Stimulated activated CD8-positive, alpha-beta memory T cell treated with anti-CD3 and anti-CD28 coated beads, Interleukin-2, amount 100 ng/mL, for 1 hour (primary cell): ENCODE measurements at places on chromosomes 5 and 9.

GRCh38 chr9:15268317-15268716 lies 38.7 kb downstream of the TTC39B start:
- no peak for DNase-seq

DNA sequence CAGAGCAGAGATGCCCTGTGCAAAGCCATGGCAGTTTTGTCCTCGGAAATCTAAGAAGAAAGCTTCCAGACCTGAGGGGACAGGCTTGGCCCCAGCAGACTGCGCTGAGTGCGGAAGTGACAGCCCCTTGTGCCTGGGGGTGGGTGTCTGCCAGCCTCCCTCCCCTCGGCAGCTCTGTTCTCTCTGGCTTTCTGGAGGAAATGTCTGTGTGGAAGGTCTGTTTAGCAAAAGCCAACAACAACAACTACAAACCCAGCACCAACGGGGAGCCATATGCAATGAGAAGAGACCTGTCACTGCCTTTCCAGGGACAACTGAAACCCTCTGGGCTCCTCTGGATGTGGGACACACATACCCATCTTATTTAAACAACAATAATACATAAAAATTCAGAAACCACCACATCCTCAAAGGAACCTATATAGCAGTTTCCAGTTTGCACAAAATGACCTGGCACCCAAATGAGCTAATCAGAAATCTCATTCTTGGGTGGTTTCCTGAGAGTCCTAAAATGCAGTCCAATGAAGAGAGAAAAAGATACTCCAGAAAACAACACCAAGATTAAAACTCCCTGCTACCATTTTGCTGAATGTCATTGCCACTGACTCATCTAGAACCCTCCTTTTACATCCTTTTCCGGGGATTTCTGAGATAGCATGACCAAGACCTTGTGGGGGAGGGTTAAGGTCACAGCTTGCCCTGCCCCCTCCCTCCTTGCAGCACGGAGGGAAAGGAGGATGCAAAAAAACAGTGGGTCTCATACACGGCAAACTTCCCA lies 97.7 kb downstream of the AK8 start:
- DNase-seq, result no peak

DNA sequence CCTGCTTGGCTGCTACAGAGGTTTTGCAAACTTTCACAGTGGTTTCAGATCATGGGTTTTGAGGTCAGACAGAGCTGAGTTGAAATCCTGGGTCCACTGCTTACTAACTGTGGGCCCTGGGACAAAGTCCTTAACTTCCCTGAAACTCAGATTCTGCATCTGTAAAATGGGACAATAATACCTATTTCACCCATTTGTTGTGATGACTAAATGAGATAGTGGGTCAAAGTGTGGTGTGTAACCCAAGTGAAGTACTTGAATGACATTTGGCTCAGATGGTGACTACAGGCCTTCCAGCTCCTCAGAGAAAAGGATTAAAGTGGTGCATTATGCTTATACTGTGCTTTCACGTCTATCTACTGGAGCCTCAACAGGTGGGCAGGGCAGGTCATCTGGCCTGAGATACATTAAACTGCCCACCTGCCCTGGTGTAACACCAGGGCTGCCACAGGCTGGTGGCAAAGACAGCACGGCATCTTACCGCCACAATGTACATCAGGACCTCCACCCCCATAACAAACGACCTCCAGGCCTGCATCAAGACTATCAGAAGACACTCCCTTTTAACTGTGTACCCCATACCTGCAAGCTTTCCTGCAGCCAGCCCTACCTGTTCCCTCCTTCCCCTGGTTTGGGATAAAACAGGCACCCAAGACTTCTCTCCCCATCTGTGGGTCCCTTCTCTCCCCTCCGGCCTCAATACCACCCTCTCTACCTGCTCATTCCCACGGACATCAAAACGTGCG lies 846 bp upstream of the TRAF1 start:
- no peak for DNase-seq

- no peak for DNase-seq
Observed at GRCh38 chr5:16815432-16815831, 120.7 kb downstream of the MYO10 start.

- DNase-seq, result no peak
Observed at GRCh38 chr5:178377583-178378270, 145.1 kb upstream of the PHYKPL start.

DNA sequence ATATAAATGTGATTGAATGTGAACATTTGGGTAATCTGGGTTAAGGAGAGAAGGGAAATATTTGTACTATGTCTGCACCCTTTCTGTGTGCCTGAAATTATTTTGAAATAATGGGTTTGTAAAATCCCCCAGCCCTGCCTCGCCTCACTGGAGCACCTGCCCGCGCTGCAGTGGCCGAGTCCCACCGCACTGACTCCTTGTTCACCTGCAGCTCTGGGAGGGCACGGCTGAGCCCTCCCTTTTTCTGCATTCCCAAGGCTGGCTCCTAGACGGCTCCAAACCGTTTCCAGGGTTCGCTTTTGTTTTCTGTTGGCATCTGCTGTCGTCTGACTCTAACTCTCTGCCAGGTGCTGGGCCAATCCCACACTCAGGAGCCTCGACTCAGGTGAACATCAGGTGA lies 17.6 kb upstream of the PPP1R26 start:
- no peak for DNase-seq

DNA sequence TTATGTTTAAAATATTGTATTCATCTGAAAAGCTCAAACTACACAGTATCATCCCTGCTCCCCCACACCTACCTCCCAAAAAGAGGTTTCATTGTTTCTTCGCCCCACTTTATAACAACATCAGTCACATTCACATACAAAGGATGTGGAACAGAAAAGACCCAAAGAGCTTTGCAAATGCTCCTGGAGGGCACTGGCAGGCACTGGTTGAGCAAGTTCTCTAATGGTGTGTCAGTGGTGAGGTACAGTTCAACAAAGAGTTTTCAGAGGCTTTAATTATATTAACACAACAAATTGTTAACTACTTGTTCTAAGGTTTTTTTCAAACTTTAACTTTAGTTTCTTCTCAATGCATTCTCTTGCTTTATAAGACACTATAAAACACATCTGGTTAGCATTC lies 54.1 kb upstream of the ECM2 start:
- no peak for DNase-seq

- no peak for DNase-seq
Observed at GRCh38 chr9:101536938-101537337, 3.3 kb downstream of the RNF20 start.

- no peak for DNase-seq
Observed at GRCh38 chr5:129022599-129022998, 57.3 kb downstream of the SLC27A6 start.

DNA sequence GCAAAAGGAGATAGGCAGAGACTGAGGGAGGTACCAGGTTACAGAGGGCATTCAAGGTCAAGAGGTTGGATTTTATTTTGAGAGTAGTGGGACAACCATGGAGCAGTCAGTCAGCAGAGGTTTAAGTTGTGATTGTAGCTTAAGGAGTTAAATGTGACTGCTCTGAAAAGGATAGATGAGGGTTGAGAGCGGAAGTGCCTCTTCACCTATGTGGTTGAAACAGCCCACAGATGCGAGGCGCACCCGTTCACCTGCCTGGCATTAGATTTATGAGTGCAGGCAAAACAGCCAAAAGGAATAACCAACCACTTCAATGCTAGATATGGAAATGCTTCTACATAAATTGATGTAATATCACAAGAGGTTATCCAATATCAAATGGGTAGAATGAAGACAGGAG lies 8.4 kb downstream of the ZNF474 start:
- DNase-seq, result no peak

DNA sequence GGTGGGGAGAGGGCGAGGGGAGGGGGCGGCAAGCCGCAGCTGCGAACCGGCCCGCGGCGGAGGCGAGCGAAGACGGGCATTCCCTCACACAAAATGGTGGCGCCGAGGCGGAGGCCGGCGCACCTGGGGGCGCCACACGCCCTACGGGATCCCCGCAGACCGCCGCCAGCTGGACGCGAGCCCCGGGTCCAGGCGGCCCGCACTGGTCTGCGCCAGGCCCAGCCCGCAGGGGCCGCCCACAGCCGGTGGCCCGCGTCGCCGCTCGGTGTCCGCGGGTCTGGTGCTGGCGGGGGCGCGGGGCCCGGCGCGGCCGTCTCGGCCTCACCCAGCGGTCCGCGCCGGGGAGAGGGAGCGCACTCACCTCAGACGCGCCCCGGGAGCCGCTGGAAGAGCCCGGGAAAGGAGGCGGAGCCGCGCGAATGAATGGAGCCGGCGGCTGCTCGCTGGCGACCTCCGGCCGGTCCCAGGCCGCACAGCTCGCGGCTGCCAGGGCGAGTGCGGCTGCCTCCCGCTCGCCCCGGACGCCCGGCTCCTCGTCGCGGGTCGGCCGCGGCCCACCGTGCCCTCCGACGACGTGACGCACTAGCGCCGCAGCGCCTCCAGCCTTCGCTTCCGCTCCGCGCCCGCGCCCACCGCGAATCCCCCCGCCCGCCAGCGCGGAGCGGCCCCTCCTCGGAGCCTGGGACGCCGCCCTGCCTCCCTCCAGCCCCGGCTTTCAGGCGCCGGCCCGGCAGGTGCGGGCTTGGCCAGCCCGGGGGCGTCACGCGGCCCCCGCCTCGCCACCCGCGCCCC lies at the start of gene FAM169A:
Gene FAM169A (minus strand): TSS at position 584 of the 792 bp plus-strand sequence. CDS start 24,711 bp downstream, outside the sequence.
- peak; percentile 29 for DNase-seq
